Activated CD8-positive, alpha-beta memory T cell treated with anti-CD3 and anti-CD28 coated beads for 1 hour (primary cell): ENCODE measurements at places on chromosomes 7 and 10.

DNA sequence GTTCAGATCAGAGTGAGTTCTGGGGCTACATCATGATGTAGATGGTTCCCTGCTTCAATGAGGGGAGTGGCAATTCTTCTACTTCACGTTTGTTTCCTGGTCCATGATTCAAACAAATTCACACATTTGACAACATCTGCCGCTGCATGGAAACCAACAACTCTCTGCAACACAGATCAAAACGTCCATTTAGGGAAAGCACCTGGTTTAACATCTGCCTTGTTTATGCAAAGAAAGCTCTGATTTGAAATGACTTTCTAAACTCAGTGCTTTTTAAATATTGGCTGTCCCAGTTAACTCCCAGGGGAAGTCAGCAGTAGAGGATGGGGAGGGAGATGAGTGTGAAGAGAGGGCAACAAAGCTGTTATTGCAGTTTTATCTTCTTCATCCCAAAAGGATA is 93.8 kb downstream of the GAD2 start:
- DNase-seq, result no peak

GRCh38 chr10:75292794-75293445 is 57.2 kb upstream of the COMTD1 start:
- DNase-seq, result no peak

GRCh38 chr10:24465891-24466818 is 257.2 kb downstream of the KIAA1217 start:
- no peak for DNase-seq

DNA sequence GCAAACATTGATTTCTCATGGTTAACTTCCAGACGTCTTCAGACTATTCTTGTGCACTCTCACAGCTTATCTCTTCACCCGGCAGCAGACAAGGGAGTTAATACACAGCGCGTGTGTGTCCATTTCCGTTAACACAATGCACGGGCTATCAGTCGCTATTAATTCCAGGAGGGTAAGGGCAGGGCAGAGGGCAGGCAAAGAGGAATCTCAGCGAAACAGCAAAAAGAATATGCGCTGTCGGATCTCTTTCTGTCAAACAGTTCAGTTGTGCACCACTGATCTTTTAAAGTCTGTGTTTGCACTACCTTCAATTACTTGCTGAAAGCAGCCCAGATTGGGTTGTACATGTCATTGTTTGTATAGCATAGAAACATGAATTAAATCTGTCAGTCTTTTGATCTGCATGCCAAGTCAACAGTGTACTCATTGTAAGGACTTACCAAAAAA is 41.1 kb upstream of the CABCOCO1 start:
- DNase-seq, result no peak

GRCh38 chr10:114166043-114166442 is 8.0 kb downstream of the CCDC186 start:
- no peak for DNase-seq

- no peak for DNase-seq
Observed at GRCh38 chr10:10128387-10128786, 889.3 kb upstream of the CELF2 start.

- DNase-seq, result no peak
Observed at GRCh38 chr10:69009360-69009759, 20.8 kb downstream of the KIFBP start.

DNA sequence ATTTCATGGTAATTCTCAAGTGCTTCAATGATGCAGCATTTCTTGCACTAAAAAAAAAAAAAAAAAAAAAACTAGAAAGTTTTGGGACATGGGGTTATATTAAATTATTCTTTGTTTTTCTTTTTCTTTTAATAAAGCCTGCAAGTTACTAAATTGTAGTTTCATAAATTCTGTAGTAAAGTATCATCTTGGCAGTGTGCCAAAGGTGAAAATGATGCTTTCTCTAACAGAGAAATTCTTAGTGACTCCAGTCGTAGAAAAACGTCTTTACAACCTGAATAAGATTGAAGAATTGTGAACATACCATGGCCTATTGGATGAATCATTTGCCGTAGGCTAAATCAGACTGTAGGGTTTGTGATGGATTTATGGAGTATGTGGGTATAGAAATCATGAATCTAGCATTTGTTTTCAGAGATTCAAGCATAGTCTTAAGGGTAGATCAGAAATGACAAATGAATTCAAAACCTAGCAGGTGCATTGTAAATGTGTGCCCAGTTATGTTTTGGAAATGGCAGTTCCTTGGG is 27.1 kb downstream of the RBM17 start:
- DNase-seq, result no peak

GRCh38 chr10:118407777-118408176 is 65.7 kb upstream of the FAM204A start:
- no peak for DNase-seq

DNA sequence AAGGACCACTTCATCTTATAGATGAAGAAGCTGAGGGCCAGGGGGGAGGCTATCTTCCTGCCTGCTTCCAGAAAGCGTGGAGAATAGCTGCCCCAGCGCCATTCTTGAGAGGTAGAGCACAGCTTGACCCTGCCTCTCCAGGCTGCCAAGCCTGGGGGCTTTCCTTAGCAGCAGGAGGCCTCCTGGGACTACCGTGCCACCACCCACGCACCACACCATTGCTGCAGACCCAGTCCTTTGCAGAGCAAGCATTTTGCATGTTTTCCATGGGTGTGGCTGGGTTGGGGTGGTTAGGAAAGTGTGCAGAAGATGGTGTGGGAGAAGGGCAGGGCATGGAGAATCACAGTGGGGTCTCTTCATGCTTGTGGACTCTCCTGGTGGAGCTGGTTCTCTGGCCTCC is 64.9 kb downstream of the TBXAS1 start:
- no peak for DNase-seq

DNA sequence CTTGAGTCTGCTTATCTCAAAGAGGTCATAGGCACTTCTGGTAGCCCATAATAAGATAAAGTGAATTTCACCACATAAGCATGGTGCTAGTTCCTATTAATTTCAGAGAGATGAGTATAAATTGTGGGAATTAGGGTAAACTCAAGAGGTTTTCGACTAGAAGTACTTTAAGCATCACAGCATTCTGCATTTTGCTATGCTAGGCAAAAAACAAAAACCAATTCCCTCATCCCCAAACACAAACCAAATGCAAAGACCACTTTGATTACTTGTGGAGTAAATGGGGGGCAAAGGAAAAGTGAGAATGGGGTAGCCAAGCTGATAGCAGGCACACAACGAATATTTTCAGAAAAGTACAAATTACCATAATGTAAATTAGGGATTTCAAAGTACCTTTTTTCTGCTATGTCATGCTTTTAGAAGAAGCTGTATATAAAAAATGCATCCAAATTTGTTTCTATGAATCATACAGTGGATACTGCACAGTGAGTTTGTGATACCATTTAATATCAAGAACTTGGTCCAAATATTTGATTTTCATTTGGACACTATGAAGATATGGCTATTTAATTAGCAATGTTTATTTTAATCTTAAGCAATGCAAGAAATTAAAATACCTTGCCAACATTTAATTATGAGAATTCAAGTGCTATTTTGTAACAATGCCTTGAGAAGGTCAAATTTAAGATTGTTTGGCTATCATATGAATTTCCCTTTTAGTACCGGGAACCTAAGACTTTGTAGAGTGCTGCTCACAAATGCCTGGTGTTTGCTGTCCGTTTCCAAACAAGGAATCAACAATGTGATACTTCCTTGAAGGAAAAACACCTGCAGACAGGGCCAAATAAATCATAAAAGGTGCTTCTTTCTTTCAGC is 455.5 kb downstream of the PHTF2 start:
- no peak for DNase-seq

GRCh38 chr10:11602919-11603523 is 8.4 kb downstream of the USP6NL start:
- DNase-seq, result no peak

- DNase-seq, result no peak
Observed at GRCh38 chr10:36494371-36494770, 631.0 kb upstream of the ANKRD30A start.

DNA sequence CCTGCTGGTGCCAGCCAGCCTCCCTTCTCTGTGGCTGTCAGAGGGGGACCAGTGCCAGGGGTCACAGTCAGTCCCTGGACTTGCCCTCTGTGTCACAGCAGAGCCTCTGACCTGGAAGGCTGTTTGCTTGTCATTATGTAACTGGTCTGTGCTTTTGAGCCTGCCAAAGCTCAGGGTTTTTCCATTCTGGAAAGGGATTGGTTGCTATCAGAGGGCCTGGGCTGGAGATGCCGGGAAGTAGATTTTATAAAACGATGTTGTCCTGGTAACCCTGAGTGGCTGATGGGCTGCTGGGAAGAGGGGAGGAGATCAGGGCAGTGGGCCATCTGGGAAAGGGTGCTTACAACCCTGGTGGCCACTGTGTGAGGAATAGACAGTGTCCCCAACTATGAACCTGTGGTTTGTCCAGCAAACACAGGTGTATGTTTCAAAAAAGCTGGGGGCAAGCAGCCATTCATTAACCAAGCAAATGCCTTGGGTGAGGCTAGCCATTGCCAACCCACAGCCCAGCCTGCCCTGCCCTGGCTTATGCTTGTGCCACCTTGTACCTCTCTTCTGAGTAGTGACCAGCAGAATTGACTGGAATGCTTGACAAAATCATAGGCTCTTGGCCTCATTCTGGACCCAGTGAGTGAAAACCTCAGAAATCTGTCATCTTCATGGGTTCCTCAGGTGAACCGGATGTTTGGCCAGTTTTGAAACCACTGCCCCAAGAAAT is 21.6 kb downstream of the SFTPD start:
- no peak for DNase-seq

DNA sequence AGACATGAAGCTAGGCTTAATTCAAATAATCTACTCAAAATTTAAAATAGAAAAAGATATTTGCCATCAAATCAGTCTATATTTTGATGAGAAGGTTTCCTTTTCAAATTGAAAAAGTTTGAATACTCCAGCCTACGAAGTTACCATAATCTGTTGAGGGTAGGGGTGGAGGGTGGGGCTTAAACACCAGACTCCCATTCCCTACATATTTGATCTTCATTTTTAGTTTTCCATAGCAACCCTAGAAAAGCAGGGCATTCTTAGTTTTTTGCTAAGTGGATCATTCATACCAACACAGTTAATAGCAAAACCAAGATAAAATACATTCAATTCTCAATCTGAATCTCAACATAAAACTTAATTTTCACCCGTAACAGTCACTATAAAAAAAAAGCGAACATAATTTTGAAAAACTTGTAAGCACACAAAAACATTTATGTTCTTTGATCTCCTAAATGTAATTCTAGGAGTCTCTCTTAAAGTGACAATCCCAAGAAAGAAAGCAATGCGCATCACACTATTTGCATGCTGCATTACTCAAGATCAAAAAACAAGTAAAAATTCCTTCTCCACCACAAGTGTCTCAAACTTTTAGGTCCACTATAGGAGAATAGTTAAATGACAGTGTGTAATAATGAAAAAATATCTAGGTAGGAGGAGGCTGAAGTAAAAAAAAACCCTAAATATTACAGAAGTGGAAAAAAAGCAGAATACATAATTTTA is 30.8 kb downstream of the TMEM209 start:
- no peak for DNase-seq

DNA sequence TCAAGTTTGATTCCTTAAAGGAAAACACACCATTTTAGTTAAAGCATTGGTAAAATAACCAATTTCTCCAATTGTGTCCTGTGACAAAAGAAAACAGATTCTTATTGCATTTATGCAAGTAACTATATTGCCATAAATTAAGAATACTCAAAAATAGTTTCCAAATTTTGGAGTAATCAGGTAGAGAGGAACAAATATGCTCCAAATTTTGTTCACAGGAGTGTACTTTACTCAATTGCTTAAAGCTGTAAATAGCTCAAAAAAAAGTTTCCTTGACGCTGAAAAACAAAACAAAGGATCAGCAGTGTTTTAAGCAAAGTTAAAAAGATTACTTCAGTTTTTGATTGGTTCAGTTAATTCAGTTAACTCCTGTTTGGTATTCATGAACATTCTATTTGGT is 52.2 kb upstream of the INHBA start:
- DNase-seq, result no peak

DNA sequence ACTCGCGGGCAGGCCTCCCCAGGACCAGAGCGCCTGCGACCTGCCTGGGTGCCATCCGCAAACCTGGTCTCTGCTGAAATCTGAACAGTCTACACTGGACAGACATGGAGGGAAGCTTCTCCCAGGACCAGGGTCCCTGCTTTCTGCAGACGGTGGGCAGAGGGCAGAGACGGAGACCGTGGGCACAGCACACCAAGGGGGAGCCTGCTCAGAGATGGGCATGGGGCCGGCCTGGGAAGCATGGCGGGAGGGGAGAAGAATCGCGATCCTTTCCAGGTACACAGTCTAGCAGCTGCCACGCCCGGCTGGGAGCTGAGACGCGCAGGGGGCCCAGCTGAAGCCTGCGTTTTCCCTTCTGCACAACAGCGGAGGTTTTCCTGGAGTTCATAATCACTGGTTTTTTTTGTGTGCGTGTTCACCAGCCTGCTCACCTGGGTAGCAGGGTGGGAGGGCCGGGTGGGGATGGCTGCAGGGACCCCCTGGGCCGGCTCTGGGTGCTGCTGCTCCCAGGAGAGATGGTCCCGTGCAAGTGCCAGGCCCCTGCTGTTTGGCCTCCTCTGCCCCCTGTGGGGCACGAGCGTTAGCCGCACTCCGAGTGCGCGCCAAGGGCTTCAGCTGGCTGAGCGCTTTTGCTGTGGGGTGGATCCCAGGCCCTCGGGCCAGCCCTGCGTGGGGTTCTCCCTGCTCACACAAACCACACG is 448.8 kb downstream of the DNAJB6 start:
- DNase-seq, result no peak

DNA sequence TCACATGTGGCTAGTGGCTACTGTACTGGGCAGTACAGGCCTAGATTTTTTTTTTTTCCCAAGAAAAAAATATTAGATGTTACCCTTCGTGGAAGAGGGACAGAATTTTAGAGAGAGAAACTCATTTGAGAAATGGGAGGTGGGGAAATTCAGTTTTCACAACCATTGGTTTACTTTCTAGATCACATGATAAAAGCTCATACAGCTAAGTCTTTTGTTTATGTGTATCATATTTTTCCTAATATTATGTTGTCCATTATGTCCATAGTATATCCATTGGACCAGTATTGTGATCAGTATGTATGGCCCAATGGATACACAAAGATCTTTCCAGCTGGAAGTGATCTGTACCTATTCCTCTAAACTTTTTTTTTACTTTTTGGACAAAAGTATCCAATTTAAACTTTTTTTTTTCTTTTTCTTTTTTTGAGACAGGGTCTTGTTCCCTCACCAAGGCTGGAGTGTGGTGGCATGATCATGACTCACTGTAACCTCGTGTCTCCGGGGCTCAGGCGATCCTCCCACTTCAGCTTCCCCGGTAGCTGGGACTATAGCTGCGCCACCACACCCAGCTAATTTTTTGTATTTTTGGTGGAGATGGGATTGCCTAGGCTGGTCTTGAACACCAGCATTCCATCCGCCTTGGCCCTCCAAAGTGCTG is 4.1 kb downstream of the CALU start:
- no peak for DNase-seq

- no peak for DNase-seq
Observed at GRCh38 chr7:128299109-128299607, 44.5 kb downstream of the RBM28 start.
